ENCODE measurements at places on chromosomes 6 and 20.

DNA sequence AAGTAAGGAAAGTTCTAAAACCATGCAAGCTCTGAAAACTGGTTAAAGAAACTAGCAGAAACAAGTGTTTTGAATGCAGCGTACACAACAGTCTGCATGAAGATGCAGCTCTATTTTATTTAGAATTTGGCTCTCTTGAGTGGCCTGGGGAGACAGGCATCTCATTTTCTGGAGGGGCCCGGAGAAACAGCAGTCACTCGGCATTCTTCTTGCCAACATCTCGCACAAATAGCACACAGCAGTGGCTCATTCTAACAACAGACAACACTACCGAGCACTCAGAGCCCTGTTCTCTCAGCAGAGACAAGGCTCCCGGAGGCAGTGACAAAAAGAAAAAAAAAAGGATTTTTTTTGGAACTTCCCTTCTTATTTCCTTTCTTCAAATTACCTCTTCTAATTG is 108.5 kb upstream of the STMND1 start:
- no peak for DNase-seq

DNA sequence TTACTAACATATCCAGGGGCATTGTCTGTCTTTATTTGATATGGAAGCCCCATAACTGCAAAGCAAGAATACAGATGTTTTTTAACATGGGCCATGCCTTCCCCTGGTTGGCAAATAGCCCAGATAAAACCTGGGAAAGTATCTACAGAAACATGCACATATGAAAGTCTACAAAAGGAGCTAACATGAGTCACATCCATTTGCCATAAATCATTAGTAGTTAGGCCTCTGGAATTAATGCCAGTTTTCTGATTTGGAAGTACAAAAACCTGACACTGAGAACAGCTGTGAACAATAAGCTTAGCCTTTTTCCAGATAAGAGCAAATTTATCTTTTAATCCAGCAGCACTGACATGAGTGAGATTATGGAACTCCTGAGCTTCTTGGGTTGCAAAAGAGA is 418.0 kb upstream of the IMPG1 start:
- DNase-seq, result no peak

DNA sequence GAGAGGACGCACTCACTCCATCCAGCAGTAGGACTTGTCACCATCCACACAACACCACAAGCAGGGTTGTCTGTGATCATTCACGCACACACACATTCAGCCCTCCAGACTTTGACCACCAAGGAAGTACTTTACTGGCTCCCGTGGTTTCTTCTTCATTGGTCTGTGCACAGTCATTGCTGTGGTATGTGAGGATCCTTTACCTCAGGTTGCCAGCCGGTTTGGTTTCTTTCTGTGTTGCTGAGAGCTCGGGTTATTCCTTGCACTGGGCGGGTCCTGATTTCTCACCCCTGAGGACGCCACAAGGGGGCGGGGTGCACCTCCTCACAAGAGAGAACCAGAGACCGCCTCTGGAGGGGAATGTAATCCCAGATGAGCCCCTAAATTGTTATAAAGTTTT is 11.2 kb downstream of the SLC35A1 start:
- peak; percentile 21 for DNase-seq

DNA sequence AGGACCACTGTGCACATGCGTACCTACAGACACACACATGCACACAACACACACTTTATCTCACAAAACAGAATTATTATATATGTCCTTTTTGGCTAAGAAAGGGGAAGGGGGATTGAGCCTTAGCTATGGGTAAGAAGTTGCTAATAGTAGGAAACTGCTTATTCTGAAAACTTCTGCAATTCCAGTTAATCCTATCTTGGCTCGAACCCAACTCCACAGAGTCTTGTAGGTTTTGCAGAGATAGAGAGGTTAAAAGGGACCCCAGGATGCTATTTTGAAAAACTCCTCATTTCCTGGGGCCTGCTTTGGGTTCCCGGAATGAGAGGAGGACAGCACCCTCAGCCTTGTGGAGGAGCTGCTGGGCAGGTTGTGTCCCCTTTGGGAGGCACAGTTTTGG is 233.8 kb downstream of the CLIC5 start:
- DNase-seq, result no peak

- no peak for DNase-seq
Observed at GRCh38 chr20:41655962-41656618, 37.9 kb upstream of the CHD6 start.

DNA sequence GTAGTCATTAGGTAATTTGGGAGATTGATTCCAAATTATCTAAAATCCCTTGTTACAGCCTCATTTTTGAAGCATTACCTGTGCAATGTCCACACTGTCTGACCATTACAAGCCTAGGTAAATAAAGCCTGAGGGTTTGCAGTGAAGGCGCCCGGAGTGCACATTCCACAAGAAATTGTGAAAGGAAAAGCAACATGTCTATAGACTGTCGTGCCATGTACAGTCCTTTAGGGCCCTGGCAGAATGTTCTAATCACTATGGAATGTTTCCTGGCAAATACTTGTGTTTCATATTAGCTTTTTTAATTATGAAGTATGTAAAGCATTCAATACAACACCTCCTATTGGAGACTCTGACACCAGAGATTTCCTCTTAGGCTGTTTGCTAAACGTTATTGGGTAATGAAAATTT is 28.9 kb downstream of the PREP start:
- no peak for DNase-seq

DNA sequence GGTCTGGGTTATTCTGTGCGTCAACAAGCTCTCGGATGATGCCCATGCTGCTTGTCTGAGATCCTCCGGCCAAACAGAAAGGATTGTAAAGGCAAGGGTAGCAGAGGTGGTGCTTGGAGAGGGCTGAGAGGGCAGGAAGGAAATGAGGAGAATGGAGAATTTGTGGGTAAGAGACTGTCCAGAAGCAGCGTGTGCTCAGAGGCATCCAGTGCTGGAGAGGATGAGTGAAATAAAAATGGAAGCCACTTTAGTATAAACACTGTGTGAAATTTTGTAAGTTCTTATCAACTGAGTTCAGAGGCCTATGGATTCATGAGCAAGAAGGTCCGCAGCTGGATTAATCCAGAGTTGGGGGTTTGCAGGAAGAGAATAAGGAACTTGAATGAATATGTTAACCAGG is 59.5 kb downstream of the ADGRG6 start:
- no peak for DNase-seq

DNA sequence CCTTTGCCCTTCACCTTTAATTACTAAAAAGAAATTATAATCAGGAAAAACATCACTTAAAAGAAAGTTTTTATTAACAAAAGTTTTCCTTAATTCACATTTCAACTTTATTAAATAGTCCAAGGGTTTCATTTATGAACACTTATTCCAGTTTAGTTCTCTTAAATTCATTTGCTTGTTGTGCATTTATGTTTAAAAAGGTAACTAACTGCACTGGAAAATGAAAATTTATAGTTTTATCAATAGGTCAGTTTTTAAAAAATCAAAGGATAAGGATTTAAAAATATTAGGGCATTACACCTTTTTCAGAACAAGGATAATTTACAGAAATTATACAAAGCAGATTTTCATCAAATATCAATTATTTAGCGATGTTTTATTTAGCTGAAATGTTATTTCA is 958 bp upstream of the ATP5F1E start:
- no peak for DNase-seq

DNA sequence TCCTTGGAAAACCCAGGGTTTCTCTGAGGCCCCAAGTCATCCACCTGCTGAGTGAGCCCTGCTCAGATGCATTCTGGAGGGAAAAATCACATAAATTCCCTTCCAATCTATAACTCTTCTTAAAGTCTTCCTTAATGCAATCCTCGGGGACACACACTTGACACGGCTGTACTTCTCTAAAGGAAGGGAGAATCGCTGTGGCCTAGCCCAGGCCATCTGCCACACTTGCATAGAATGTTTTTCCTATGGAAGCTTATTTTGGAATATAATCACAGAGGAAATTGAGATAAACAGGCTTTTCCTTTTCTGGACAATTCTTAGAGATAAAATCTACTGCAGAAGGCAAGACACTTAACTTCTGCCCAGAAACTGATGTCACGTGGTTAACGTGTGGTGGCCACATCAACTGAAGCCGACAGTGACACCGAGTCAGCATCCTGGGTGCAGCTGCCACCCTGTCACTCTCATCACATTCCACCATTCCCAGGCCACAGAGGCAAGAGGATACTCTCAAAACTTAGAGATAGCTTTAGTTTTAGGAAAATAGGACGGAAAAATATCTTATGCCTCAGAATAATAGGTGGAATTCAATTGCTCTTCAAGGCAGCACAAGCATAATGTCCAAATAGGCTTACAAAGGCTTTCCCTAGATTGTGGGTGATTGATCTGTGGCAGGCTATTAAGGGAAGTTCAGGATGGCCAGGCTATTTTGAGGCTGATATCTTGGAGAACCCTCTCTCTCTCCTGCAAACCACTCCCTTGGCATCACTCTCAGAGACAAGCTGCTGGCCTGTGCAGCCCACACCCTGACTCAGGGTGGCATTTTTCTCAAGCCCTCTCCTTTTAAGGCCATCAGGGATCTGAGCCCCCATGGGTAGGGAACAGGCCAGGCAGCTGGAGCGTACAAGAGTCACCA is 29.6 kb downstream of the PSMB1 start:
- DNase-seq, result no peak

DNA sequence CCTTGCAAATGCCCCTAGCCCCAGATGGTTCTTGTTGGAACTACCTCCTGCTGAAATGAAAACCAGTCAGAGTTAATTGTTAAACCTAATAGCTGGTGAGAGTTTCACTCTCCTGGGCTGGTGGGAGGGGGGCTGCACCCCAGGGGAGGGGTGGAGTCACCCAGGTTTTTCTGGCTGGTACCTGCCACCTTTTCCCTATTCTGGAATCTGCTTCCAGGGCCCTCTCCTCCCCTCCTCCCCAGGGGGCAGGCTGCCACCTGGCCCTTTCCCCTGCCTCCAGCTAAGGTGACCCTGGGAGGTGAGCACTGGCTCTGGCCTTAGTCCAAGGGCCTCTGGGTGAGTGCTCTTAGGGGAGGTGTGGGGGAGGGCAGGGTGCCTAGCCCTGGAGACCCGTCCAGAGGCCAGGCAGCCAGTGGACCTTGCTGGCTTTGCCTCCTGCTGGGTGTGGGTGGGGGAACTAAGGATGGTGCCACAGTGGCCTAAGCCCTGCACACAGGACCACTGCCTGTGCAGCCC is 48.8 kb upstream of the EPB41L1 start:
- no peak for DNase-seq

DNA sequence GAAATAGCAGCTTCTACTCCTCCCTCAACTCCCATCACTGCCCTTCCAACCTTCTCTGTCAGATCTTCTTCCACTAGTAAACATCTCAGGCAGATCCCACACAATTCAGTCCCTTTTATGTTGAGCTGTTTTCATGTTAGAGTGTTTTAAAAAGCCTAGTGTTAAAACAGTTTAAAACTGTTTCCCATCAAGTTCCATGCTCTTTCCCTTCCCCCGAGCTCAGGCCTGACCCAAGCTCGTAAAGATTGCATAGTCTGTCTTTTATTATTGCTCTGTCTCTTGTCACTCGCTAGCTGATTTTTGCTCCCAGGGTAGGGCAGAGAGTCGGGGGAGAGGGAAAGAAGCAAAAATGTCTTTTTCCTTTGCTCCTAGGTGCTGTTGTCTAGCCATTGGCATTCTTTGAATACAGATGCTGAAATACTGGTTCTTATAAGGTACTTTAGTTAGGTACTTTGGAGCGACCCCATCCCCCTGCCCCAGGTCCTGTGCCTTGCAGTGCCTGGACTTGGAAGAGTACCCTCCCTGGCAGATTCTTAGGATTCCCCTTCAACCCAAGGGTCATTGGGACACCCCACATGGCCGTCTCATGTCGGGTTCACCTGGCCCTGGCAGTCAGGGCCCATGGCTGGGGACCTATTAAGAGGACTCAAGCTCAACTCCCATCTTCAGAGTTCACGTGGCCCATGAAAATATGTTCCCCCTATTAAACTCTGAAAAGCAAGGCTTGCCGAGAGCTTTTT is 101.2 kb upstream of the ARMC2 start:
- DNase-seq, result no peak

DNA sequence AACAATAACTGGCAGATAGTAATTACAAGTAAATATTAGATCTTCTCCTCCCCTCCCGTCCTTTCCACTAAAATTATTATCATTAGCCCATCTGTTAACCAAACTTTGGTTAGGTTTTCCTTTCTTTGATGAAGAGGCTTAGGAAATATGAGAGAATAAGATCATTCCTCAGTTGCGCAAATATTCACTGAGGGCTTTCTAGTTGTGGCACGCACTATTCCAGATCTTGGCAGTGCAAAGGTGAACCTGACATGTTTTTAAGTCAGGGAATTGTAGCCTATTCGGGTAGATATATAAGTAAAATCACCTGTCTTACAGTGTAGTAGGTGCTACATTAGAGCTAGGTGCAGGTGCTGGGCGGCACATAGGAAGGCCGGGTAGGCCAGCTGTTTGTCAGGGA is 31.1 kb downstream of the RNF217 start:
- no peak for DNase-seq

DNA sequence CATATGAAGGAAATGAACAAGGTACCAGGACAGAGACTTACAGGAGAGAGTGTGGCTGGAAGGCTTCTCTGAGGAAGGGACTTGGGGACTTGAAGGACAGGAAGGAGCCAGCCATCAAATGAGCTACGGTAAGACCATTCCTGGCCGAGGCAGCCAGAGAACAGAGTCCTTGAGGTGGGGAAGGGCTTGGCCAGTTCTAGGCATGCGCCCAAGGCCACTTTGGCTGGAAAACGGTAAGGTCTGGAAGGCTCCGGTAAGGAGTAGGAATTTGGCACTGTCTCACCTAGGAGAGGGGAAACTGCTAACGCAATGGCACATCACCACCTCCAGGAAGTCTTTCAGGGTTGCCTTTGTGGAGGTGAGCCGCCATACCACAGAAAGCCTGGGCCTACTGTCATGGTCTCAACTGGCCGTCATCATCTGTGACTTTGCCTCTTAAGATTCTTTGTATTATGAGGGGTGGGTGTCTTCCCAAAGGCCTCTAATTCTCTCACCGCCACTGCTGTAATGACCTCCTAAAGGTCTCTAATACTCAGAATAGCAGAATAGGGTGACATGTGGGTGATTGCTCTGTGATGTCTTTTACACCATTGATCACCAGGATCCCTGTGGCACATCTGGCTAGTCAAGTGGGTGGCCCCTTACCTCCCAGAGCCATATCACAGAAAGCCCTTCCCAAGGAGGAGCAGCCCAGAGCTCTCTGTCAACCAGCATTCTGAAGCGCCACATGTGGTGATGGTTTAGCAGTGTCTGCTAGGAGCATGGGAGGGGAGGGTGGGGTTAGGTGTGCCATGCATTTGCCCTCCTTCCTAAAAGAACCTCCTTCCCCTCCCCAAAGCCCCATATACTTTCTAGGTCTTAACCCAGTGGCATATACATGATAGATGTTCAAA is 17.7 kb upstream of the STX16 start:
- no peak for DNase-seq

- no peak for DNase-seq
Observed at GRCh38 chr6:167781868-167782267, 44.8 kb upstream of the AFDN start.

- DNase-seq, result no peak
Observed at GRCh38 chr6:32819729-32820128, 2.9 kb upstream of the HLA-DOB start.

- DNase-seq, result no peak
Observed at GRCh38 chr6:75196081-75196687, 9.7 kb downstream of the COL12A1 start.
